DND-41 (cell line): ENCODE measurements at places on chromosomes 6 and 20.

- no peak for DNase-seq
Observed at GRCh38 chr6:108120311-108120710, 45.5 kb upstream of the NR2E1 start.

DNA sequence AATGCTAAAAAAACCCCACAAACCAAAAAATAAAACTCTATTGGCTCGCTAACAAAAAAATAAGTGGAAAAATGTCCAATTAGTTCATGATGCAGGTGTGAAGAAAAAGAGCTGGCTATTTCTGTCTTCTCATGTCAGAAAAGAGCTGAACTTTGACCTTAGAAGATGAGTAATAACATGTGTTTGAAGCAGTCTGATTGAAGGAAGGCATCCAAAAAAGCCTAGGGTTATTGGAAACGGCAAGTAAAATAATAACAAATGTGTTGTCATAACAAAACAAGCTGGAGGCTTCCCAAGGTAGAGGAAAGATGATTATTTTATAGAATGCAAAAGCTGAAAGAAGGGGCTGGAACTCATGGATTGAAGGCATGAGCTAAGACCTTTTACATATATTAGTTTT is 94.4 kb upstream of the FAM184A start:
- no peak for DNase-seq

DNA sequence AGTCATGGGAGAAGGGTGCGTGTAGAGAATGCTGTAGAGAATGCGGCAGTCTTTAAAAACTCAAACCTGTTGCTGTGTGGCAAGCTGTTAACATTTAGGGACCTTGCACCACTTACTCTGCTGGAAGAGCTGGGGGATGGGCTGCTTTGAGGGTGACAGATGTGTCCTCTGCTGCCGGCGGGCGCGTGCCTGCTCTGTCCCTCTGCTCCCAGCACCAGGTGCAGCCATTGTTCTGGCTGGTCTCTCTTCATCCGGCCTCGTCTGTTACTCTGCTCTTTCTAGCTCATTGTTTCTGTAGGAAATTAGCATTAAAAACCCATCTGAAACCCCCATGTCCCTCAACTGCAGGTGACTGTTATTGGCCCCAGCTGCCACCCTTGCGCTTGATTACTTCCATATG is 78.5 kb downstream of the CBFA2T2 start:
- peak; percentile 58 for DNase-seq

DNA sequence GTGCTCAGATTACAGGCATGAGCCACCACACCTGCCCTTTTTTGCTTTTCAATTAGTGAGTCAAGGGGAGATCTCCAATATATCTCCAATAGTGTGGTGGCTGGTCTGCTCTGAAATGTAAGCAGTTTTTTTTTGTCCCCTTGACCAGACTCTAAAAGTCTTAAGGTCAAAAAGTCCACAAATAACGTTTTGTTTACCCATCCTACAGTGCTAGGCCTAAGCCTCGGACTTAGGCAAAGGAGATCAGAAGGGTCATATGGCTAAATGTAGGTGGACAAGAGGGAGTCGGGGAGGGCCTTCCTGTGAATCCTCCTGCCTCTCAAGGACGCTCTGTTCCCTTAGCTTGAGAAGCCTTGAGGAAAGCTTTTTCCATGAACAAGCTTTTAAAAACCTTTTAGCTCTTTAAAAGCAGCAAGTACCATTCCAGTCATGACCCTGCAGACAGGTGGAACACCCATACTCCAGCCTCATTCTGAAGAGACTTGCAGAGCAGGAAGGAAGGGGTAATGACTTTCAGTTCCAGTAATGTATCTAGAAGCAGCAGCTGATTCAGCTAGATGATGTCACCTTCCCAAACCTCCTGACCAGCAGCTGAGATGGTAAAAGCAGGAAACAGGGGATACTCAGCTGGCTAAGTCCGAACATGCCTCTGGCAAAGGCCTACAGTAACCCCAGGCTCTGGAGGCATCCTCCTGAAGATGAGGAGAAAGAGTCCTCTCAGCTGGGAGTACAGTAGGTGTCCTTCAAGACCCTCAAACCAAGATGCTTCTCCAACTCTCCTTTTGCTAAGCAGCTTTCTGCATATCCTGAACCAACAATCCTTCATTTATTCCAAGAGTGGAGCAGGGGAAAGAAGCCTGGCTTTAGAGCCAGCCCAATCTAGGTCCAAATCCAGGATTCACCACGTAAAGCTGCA is 23.6 kb downstream of the BCL2L1 start:
- no peak for DNase-seq

DNA sequence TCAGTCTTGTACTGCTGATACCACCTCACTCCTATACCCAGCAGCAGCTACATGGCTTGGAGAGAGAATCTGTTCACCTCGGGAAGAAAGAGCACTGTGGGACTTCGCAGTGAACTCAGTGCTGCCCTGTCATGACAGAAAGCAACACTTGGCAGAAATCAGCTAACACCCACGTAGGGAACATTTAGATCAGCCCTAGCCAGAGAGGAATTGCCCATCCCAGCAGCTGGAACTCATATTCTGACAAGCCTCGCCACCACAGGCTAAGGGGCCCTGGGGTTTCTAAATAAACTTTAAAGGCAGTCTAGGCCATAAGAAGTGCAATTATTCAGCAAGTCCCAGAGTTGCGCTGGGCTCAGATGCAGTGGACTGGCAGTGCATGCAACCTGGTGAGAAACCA is 1266.8 kb downstream of the GRIK2 start:
- DNase-seq: no peak

GRCh38 chr20:32278199-32278643 is 770 bp downstream of the KIF3B start:
- no peak for DNase-seq

DNA sequence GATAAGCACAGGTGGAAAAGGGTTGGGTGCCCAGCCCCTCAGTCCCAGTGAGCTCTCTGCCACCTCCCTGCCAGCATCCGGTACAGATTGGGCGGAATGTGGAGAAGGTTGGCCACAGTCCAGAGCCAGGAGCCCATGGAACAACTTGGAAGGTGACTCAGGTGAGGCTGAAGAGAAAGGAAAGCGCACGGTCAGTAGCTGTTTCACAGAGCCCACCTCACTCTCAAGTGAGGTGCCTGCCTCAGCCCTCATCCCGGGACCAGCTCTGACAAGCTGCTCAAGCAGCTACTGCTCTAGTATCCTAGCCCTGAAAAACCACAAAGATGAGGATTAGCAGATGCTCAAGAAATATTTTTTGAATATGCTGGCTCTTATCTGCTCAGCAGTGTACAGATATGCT is 1.1 kb upstream of the MMP24OS start:
- no peak for DNase-seq

- no peak for DNase-seq
Observed at GRCh38 chr20:22462975-22463914, 121.1 kb downstream of the FOXA2 start.

DNA sequence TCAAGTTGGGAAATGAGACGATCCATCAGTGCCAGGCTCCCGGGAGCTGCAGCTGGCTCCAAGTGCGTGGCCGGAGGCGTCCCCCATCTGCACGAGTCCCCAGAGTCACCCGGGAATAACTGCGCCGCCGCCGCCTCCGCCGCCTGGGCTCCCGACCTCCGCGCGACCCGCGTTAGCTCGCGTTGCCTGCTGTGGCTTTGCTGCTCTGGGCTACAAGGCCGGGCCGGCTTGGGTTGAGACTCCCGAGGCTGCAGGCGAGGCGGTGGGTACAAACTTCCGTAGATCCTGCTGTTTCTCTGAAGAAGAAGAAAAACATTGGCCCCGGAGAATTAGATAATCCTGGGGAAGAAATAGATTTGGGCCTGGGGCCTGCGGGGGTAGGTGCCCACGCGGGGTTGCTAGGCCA is 7.4 kb upstream of the LAMP5 start:
- no peak for DNase-seq

- DNase-seq: peak; percentile 16
Observed at GRCh38 chr6:168221000-168221399, 98.6 kb downstream of the DACT2 start.

GRCh38 chr6:3843379-3844096 is 5.6 kb upstream of the FAM50B start:
- DNase-seq: no peak
